ENCODE measurements at places on chromosomes 4 and X.

GRCh38 chr4:94244829-94245185 is 37.1 kb downstream of the SMARCAD1 start:
- DNase-seq: no peak

- DNase-seq: peak; percentile 67
These were observed 16.7 kb downstream of the BLOC1S4 start for GRCh38 chr4:6732441-6733357.

DNA sequence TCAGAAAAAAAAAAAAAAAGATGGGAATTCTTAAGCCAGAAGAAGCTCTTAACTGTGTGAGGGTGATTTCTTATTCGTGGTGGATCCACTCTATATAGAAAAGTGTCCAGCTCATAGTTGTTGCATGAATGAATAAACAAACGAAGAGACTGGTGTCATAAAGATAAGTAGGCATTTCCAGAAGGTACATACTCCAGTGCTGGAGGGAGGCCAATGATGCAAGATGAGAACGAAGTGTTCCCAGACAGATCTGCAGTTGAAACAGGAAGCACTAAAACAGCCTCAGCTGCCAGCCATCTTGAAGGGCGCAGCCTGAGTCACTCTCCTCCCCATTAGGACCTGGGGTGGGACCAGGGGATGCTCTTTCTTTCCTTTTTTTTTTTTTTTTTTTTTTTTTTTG is 47.4 kb upstream of the HOPX start:
- peak; percentile 87 for DNase-seq

DNA sequence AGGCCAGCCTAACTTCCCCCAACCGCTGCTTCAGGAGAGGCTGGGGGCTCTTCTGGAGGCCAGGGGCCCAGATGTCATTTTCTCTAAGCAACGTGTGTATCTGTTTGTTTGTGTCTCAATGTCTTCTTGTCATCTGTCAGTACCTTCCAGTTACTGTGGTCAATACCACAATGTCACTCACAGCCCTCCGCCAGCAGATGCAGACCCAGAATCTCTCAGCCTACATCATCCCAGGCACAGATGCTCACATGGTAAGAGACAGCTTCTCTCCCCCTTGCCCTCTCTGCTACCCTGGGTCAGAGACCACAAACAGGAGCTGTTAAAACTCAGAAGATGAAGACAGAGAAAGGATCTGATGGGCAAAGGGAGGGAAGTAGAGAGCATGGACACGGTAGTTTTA is 5.0 kb downstream of the XPNPEP2 start:
- DNase-seq: no peak

DNA sequence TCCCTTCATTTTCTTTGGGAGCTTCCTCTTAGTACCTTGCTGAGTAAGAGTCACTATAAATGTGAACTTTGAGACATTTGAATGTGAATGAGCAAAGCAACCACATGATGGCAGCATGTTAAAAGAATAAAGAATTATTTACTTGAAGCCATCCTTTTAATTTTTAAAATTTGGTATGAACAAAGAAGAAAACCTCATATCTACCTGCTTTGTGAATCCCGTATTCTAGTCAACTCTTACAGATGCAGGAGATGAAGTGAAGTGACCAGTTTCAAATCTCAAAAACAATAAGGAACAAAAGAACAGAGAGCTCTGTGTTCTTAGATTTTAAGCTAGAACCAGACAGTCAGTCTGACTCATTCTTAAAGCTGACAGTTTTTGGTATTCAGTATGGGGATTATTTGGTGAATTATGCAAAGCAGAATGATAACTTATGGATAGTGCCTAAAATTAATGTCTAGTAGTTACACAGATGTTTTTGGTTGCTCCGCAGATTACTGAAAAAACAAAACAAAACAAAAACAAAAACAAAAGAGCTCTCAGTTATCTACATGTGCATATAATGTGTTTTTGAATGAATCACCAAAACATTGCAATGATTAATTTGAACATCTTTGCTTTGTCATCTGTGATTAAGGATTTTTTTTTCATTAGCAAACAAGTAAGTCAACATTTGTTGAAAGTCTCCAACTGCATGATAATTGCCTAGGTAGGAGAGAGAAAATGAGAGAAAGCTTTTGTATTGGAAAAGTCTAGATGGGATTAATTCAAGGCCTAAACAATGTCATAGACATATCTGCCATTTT is 48.2 kb upstream of the H2AZ1 start:
- no peak for DNase-seq

GRCh38 chrX:15914486-15914885 is 59.9 kb upstream of the AP1S2 start:
- DNase-seq: no peak

GRCh38 chr4:136741468-136741867 is 790.8 kb downstream of the PCDH18 start:
- DNase-seq: no peak

GRCh38 chrX:41265615-41266014 is 68.3 kb upstream of the DDX3X start:
- no peak for DNase-seq

GRCh38 chrX:13551610-13552009 is 17.8 kb upstream of the EGFL6 start:
- no peak for DNase-seq

GRCh38 chr4:152304220-152304619 is 231.7 kb downstream of the FBXW7 start:
- no peak for DNase-seq

- peak; percentile 99 for DNase-seq
These were observed 21.4 kb upstream of the AFAP1 start for GRCh38 chr4:7960790-7961655.

- DNase-seq: no peak
These were observed 958.8 kb downstream of the PCDH18 start for GRCh38 chr4:136573460-136573859.

GRCh38 chrX:138011468-138011867 is 445.5 kb downstream of the ZIC3 start:
- no peak for DNase-seq

GRCh38 chr4:127291316-127291715 is 341.4 kb upstream of the INTU start:
- DNase-seq: no peak

GRCh38 chrX:139158256-139158655 is 372.3 kb upstream of the F9 start:
- no peak for DNase-seq

DNA sequence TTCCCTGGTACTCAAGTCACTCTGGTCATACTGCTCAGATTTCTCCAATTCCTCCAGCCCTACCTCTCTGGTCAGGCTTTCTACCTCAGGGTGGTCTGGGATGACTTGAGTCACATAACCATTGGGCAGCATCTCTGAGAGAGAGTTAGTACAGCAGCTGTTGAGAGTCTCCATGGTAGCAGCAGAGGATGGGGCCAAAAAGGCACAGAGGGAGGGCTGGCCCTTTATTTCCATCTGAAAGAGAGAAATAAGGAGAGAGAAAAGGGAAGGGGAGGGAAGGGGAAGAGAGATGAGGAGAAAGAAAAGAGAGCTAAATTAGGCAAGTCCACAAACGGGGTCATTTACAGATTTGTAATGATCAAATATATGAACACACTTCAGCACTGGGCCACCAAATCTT is 149.1 kb upstream of the ARHGEF9 start:
- no peak for DNase-seq

- no peak for DNase-seq
These were observed 95.4 kb upstream of the PLAC1 start for GRCh38 chrX:134753718-134754008.

DNA sequence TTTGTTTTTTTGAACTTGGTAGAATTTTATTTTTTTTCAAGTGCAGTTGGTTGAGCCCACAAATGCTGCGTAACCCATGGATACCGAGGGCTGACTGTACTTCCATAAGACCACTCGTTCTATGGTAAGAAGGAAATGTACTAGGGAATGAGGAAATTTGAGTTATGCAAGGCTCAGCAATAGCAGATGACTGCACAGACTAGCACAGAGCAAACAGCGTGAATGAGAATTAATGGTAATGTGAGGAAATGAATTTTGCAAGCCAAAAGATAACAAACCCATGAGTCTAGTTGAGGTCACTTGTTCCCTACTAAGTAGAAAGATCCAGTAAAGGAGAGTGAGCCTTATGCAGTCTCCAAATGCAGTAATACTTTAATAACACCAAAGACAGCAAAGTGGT is 17.4 kb downstream of the GSPT2 start:
- no peak for DNase-seq

DNA sequence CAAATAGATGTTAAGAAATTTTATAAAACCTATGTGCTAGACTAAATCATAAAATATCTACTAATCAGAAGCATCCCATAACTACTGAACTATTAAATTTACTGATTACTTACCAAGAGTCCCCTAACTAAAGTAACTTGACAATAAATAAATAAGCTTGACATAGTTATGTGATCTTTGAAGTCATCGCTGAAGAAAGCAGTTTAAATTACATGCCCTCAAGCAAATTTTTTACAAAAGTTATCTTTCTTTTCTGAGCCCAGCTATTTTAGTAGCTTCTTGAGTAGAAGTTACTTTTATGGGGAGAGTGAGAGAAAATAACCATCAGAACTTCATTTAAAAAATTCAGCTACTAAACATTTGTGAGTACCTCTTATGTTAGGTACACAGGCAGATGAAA is 150.9 kb upstream of the FAM241A start:
- no peak for DNase-seq

GRCh38 chr4:1625600-1626138 is 58.4 kb downstream of the FAM53A start:
- DNase-seq: no peak

DNA sequence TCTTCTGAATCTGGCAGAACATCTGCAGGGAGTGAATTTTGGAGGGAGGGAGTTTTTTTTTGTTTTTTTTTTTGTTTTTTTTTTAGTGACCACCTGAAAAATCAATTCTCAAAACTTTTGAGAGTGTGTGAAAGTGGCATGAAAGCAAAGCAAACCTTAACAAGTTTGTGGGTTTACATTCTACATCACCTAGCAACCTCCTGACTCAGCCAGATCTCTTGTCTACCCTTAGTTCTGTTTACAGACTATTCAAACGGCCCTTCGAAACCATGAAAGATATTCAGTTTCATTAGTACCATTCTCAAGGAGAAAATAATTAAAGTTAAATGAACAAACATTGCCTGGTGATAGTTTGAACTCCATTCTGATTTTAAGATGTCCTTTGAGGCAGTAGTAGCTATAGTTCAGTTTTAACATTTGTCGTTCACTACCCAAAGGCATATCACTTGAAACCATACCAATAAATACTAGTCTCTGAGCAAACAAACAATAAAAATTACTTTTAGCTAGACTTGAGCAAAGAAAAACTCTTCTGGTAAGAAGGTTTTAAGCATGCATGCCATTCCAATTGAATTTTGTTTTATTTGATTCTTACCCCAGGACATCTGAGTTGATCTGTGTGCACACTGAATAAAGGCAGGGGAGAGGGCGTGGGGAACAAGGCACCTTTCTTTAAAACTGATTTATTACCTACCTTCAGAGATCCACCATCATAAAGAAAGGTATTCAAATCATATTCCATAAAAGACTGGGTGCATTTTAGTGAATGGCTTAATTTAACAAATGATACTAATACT is 137.7 kb downstream of the ARX start:
- DNase-seq: no peak

DNA sequence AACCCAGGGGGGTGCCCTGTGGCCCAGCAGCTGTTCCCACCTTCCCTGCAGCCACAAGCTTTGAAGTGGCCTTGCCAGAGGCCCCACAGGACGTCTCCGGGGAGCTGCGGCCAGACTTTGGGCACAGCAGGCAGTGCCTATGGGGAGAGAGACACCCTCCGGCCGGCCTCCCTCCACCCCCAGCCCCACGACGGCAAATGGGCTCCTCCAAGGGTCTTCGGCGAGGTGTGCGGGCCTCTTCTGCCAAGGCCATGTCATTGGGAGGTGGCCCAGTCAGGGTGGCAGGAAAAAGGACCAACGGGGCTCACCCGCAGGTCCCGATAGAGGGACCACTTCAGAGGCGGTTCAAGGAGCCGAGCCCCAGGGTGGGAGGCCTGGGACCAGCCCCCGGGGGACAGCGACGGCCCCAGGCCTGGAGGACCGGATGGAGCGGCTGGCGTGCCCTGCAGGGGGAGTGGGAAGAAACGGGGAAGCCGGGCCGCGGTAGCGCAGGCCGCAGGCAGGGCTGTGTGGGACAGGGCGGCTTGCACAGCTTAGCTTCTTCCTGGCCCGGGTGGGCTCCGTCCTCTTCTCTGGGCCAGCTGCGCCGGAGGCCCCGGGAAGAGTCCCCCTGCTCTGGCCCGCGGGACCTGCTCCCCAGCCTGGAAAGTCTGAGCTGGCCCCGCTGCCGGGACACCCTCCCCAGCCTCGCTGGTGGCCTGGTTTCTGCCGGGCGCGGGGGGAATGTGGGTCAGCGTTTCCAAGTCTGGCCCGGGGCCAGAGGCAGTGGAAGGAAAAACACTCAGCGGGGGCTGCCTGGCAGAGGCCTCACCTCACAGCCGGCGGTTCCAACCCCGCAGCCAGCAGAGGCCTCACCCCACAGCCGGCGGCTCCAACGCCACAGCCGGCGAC is 21.9 kb upstream of the SPON2 start:
- no peak for DNase-seq

DNA sequence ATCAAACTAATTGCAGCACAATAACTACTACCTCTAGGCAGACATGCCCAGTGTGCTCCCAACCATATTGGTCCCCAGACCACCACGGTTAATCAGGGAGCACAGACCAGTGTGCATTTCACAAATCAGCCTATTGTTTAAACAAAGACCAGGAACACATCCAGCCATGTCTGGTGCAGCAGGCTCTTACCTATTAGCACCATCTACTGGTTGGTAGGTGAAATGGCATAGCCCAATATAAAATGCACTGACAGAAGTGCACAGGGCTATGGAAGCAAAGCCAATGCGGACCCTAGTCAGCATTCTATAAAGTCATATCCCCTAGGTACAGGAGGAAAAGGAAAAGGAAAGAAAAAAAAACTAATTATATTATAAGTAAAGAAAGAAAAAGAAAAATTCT is 15.5 kb upstream of the CYLC1 start:
- DNase-seq: no peak

DNA sequence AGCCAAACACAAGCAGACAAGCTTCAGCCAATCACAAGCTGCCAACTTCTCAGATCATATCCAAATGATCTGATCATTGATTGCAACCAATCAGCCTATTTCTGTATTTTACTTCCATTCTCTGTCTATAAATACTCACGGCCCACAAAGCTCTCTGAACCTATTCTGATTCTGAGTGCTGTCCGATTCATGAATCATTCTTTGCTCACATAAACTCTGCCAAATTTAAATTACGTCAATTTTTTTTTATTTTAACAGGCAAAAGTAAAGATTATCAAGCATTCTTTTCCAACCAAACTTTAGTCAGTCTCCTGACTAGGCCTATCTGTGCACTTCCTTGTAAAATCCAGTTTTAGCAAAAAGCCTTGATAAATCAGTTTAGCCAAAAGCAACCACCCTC is 1.8 kb upstream of the TCEANC start:
- DNase-seq: no peak

GRCh38 chr4:87317527-87317926 is 5.2 kb downstream of the HSD17B13 start:
- DNase-seq: no peak

GRCh38 chrX:675955-676295 is 45.3 kb downstream of the SHOX start:
- no peak for DNase-seq

All from AG04449 (cell line).